Body of pancreas (tissue), 4 donors: ENCODE measurements at places on chromosomes 16 and 17. TPM values are rescaled to one million over a fixed set of nuclear protein-coding genes. Genes with fewer than 3 reads are reported as not detected.

- no peaks in the 10 kb centered on the region for H3K36me3 ChIP-seq
- H3K4me3 ChIP-seq = no peak overlapping the region
Measured at GRCh38 chr16:89081556-89081955, 12.1 kb upstream of the ACSF3 start.

DNA sequence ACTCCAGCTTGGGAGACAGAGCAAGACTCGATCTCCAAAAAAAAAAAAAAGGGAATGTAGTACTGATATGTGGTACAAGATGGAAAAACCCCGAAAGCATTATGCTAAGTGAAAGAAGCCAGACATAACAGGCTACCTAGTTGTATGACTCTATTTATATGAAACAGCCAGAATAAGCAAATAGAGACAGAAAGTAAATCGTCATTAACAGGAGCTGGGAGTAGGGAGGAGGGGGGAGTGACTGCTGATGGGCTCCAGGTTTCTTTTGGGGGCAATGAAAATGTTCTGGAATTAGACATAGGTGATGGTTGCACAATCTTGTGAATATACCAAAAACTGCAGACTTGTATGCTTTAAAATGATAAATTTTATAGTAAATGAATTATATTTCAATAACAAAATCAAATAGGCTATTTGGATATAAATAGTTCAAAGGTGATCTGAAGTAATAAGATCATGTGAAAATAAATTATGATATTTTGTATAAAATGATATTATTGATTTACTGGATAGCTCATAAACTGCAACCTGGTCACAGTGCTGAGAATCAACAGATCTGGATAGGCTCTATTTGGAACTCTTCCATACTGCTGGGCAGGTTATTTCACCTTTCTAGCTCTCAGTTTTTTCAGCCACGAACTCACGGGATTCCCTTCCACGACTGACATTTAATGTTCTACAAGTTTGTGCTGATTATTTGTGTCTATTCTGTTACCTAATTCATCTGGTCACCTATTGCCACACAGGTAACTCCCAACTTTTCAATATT, 27.1 kb downstream of the ZNF652 start:
- no peak for DNase-seq
- H3K4me1 ChIP-seq = peaks cover 16% of the 10 kb centered on the region
- H3K27me3 ChIP-seq = no peaks in the 10 kb centered on the region
- no peak overlapping the region for H3K27ac ChIP-seq

GRCh38 chr17:75589919-75590303, 2.3 kb downstream of the MYO15B start:
- no peak overlapping the region for H3K4me3 ChIP-seq
- no peaks in the 10 kb centered on the region for H3K27me3 ChIP-seq
- no peaks in the 10 kb centered on the region for H3K36me3 ChIP-seq
- H3K27ac ChIP-seq = peak overlapping the region; percentile 75

DNA sequence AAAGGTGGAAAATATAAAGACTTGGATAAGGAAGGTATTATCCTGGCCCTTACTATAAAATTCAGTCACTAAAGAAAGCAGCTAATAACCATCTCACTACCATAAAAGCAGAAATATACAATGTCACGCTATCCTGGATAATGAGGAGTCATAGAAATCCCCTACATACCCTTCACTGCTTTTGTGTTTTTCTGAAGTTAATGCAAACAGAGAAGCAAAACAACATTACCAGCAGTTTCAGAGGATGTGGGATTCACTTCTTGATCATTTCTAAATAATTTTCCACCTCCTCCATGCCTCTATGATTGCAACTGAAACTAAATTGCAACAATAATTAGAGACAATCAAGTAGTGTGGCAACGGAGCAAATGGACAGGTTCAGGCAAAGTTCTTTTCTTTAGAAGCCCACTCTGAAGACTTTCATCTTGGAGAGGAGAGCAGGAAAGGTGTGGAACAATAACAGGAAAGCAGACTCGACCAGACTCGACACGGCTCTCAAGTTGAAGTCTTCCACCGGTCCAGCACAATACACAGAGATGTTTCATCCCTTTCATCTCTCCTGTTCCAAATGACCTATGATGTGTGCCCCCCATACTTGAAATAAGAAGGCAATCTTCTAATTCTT, 10.2 kb downstream of the CYTH1 start:
- H3K27me3 ChIP-seq = no peaks in the 10 kb centered on the region
- no peaks in the 10 kb centered on the region for H3K4me1 ChIP-seq
- no peak overlapping the region for H3K4me3 ChIP-seq
- no peaks in the 10 kb centered on the region for H3K36me3 ChIP-seq
- no peak for DNase-seq

The MT1G gene
- 95.2 TPM for total RNA-seq

The AIPL1 gene
- total RNA-seq = not detected

The RCVRN gene
- not detected for total RNA-seq

The TMEM186 gene
- 0.99 TPM for total RNA-seq

The ACSF3 gene
- 48.8 TPM for total RNA-seq

The PABPN1L gene
- total RNA-seq = not detected
